ENCODE measurements at places on chromosomes 16 and 17.

- no peak for DNase-seq
These were observed 29.0 kb upstream of the KPNB1 start for GRCh38 chr17:47620503-47621245.

- no peak for DNase-seq
These were observed 732 bp downstream of the TNRC6A start for GRCh38 chr16:24729951-24730815.

DNA sequence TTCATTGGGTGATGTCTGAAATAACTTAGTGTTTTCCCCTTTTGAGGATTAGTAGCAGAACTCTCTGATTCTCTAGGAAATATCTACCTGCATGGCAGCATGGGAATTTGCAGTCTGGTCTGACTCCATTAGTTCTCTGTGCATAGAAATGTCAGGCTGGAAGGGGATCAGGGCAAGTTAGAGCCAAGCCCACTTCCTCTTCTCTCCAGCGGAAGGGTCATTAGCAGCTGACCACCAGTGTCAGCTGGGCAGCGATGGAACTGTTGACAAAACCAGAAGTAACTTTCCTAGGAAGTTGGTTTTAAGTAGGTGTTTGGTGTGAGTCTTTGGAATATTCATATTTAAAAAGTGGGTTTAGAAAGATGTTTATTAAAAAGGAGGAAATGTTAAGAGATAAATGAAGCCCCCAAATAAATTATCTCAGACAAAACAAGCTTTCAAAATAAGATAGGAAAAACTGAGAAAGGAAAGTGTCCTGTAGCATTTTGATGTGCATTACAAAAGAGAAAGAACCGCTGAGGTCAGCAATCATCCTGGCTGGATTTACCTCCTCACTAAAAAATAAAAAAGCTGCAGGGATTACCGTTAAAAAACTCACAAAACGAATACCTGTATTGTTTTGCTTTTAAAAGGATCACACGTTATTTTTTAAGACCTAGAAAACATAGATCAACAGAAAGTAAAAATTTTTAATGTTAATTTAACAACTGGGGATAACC, 32.4 kb upstream of the MMD start:
- no peak for DNase-seq

DNA sequence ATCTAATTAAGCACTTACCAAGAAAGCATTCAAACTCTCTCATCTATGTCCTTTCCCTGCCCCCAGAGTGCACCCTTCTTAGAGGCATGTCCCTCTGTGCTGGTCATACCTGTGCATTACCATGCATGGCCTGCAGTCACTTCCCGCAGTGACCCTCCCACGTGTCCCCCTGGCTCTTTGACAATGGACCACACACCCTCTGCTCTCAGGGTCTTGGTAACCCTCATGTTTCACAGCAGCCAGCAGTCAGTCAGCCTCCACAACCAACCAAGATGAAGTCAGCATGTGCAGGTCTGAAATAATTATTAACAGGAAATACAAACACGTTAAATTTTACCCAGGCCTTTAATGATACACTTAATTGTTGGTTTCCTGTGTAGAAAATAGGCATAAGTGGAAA, 10.1 kb downstream of the KRT33A start:
- DNase-seq: no peak

DNA sequence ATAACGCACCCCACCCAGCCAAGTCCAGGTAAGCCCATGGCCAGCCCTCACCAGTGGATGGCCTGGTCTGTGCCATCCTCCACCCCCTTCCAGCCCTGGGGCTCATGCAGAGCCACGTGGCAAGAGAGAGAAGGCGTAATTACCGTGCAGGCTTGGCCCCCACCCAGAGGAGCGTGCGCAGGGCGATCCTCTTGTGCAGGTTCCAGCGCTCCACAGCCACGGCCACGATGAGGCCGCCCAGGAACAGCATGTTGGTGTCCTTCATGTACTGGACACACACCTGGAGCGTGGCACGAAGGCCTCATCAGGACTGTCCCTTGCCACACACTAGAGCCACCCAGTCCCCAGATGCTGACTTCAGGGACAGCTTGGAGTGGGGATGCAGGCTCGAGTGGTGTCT, 6.7 kb downstream of the SLC13A5 start:
- no peak for DNase-seq

- DNase-seq: no peak
These were observed 50.6 kb downstream of the LMF1 start for GRCh38 chr16:920051-920681.

GRCh38 chr17:40361925-40362695, 2.4 kb downstream of the GJD3 start:
- DNase-seq: no peak

DNA sequence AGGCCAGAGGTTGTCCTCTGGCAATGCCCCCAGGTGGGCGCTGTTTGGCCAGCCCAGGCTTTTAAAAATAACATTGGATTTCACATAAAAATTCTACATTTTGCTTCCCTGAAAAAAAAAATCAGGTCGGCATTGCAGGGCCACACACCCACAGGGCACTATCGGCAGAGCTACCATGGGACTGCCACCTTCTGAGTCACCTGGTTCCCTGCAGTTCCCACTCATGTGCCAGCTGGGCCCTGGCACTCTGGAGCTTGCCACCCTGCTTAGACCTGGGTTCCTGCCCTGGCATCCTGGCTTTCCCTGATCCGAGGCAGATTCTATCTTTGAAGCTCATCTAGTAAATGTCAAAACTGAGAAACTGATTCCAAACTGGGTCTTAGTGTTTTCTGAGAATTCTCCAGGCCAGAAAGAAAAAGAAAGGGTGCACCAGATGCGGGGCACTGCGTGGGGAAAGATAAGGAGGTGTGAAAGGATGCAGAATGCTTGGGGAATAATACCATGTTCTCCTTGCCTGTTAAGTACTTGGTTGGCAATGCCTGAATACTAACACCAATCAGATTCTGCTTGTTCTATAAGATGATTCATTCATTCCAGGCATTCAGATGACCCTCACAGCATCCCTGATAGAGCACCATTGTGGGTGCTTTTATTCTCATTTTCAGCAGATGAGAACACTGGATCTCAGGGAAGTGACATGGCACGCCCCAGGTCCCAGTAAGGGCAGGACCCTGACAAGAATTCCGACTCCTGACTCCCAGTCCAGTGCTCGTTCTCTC, 51.8 kb downstream of the RAI1 start:
- no peak for DNase-seq

GRCh38 chr17:51647826-51648225, 387.5 kb downstream of the UTP18 start:
- no peak for DNase-seq
